B cell (primary cell): ENCODE measurements at places on chromosomes 13 and 19. TPM values are rescaled to one million over a fixed set of nuclear protein-coding genes. Genes with fewer than 3 reads are reported as not detected.

The UBE2L5 gene
- total RNA-seq: 0.57 and 0.58 TPM in 2 replicates

The ZNF599 gene
- total RNA-seq: 7.6 and 8.1 TPM in 2 replicates

The CDX2 gene
- not detected in 2 replicates for total RNA-seq

The ZNF296 gene
- 29.8 and 30.2 TPM in 2 replicates for total RNA-seq

DNA sequence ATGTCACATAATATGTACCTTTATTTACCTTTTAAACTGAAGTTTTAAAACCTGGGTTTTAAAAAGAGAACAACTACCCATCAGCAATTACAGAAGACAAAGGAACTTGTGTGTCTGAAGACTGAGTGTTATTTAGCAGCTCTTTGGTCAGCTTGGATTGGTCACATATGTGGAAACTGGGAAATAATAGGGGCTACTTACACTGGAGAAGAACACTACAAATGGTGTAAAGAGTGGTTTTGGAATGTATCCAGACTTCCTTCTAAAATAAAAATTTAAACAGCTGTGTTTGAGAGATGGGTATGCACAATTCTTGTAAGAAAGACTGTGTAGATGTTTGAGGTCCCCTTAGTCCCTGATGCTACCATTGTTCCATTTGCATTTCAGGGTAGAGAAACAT is 13.3 kb downstream of the TNFRSF19 start:
- H3K4me1 ChIP-seq: peaks cover 12% of the 10 kb centered on the region
- no peaks in the 10 kb centered on the region for H3K36me3 ChIP-seq
- H3K4me3 ChIP-seq: no peak overlapping the region
- H3K27me3 ChIP-seq: peaks cover 16% of the 10 kb centered on the region

DNA sequence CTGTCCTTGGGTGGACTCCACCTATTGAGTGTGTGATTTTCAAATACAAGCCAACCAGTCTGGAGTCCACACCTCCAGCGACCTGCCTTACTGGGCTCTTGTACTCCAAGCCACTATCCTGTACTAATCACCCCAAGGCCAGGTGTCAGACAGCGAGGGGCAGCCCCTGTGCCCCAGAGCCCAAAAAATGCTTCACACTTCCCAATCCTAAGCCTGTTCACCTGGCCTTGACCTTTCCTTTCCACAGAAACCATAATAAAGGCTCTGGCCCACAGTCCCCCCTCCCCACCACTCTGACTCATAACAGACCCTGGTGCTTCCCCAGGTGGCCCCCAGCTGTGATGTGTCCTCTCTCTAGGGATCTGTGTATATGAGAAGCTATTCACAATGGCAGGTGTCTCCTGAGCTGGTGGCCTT is 3.9 kb downstream of the CD209 start:
- no peaks in the 10 kb centered on the region for H3K36me3 ChIP-seq
- peak; percentile 43 for DNase-seq
- no peak overlapping the region for H3K27ac ChIP-seq
- peaks cover 28% of the 10 kb centered on the region for H3K4me1 ChIP-seq
- H3K4me3 ChIP-seq: no peak overlapping the region
- no peaks in the 10 kb centered on the region for H3K27me3 ChIP-seq

DNA sequence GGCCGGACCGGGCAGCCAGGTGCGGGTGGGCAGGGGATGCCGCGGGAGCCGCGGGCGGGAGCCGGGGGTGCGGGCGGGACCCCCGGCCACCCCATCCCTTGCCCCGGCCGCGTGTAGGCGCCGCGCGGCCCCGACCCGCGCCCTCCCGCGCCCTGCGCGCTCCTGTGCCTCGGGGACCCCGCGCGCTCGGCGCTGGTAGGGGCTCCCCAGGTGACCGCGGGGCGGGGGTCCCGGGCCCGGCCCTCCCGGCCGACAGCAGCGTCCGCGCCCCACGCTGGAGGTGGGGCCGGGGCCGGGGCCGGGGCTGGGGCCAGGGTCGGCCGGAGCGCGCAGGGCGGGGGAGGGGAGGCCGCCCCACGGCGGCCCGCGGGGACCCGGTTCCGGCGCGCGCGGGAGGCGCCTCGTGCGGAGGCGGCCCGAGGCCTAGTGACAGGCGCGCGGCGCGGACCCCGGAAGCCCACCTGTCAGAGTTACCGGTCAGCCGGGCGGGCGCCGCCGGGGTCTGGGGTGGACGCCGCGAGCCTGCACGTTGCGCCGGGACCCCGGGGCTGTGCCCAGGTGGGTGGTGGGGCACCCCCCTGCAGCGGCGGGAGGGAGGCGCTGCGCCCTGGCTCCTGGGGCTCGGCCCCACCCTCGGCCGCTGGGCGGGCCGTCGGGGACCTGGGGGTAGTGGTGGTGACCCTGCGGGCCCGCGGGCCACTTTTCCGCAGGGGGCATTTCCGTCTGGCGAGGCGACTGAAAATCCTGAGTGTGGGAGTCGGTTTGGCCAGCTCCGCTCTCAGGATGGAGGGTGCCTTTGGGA is 518 bp downstream of the TFDP1 start:
- peaks cover 19% of the 10 kb centered on the region for H3K4me1 ChIP-seq
- no peak overlapping the region for H3K27ac ChIP-seq
- H3K4me3 ChIP-seq: peak overlapping the region; percentile 41
- DNase-seq: peak; percentile 37
- no peaks in the 10 kb centered on the region for H3K36me3 ChIP-seq

The CCNA1 gene
- 0.51 and 0.69 TPM in 2 replicates for total RNA-seq

DNA sequence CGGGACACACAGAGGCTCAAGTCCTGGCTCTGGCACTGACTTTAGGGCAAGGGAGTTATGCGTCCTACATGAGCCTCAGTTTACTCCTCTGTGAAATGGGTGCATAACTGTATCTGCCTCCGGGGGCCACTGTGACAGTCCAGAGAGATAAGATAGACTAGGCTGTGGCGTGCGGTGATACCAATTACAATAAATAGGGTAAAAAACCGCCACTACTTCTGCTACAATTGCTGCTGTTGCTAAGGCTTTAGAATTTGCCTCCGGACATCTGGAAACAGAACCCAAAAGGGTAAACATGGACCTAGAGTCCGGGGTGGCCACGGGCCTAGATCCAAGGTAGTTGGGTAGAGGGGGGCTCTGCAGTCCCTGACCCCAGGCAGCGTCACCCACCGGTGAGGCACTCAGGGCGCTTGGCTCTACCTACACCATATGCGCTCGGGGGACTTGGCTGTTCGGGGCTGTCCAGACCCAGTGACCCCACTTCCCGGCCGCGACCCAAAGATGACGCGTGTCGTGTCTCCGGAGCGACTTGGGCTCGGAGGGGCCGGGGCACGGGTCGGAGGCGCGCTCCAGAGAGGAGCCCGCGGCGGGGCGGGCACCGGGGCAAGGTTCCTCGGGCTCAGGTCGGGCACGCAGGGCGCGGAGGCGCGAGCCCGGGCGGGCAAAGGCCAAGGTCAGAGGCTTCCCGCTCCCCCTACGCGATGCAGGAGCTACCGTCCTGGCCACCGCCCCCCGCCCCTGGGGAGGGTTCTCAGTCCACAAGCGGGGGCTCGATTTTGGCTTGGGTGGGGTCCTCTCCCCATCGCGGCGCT is 1.1 kb downstream of the INSR start:
- peaks cover 22% of the 10 kb centered on the region for H3K4me1 ChIP-seq
- H3K4me3 ChIP-seq: peak overlapping the region; percentile 60
- H3K27ac ChIP-seq: no peak overlapping the region
- H3K27me3 ChIP-seq: peaks cover 24% of the 10 kb centered on the region

- no peak for DNase-seq
- no peaks in the 10 kb centered on the region for H3K4me1 ChIP-seq
- H3K27ac ChIP-seq: no peak overlapping the region
Observed at GRCh38 chr13:81916461-81916860, 1575.5 kb upstream of the SPRY2 start.

The NANOS3 gene
- not detected in 2 replicates for total RNA-seq

DNA sequence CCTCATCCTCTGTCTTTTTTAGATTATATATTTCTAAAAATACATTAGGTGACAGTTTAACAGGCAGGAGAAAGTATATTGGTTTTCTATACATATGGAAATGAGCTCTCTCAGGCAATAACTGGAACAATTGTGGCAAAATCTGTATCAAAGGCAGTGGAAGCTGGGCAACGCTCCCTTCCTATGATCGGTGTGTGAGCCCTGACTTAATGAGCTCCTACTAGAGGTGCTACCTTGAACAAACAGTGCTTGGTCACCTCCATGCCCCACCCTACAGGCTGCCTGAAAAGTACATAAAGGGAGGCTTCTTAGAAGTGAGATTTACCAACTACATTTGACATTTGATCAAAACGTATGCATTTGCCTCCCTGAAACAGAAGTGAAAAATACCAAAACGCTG is 185.3 kb downstream of the EFNB2 start:
- H3K27me3 ChIP-seq: peaks cover 8% of the 10 kb centered on the region
- no peak overlapping the region for H3K4me3 ChIP-seq
- DNase-seq: no peak
- no peaks in the 10 kb centered on the region for H3K36me3 ChIP-seq
- no peaks in the 10 kb centered on the region for H3K4me1 ChIP-seq
- H3K27ac ChIP-seq: no peak overlapping the region

The PLK5 gene
- not detected in 2 replicates for total RNA-seq

The HIPK4 gene
- total RNA-seq: 0.20 TPM in 1 of 2 replicates, not detected in the other

DNA sequence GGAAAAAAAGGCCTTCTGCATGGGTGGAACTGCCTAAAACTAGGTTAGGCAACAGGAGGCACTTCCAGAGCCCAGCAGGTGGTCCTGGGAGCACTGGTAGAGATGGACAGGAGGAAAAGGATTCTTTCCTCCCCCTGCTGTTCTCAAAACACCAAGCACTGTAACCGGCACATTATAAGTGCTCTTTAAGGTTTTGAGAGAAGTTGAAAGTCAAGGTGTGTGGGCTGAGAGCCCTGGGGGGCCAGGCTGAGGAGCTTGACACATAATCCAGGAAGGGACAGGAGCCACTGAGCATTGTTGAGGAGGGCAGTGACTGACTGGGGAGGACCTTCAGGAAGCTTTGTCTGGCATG is 32.3 kb downstream of the SPATA13 start:
- H3K4me3 ChIP-seq: no peak overlapping the region
- H3K27me3 ChIP-seq: no peaks in the 10 kb centered on the region
- no peak overlapping the region for H3K27ac ChIP-seq
- DNase-seq: no peak
- no peaks in the 10 kb centered on the region for H3K4me1 ChIP-seq
- no peaks in the 10 kb centered on the region for H3K36me3 ChIP-seq

GRCh38 chr13:43129066-43129465 is 105.7 kb downstream of the DNAJC15 start:
- H3K4me1 ChIP-seq: peaks cover 15% of the 10 kb centered on the region

The MEDAG gene
- total RNA-seq: not detected in 2 replicates

GRCh38 chr19:5588906-5589676 is 21.3 kb upstream of the TINCR start:
- H3K4me3 ChIP-seq: no peak overlapping the region
- H3K27me3 ChIP-seq: no peaks in the 10 kb centered on the region
- no peak overlapping the region for H3K27ac ChIP-seq
- DNase-seq: no peak
- no peaks in the 10 kb centered on the region for H3K36me3 ChIP-seq
- peaks cover 13% of the 10 kb centered on the region for H3K4me1 ChIP-seq

The C19orf85 gene
- not detected in 2 replicates for total RNA-seq

The ZNF536 gene
- total RNA-seq: not detected in 2 replicates

DNA sequence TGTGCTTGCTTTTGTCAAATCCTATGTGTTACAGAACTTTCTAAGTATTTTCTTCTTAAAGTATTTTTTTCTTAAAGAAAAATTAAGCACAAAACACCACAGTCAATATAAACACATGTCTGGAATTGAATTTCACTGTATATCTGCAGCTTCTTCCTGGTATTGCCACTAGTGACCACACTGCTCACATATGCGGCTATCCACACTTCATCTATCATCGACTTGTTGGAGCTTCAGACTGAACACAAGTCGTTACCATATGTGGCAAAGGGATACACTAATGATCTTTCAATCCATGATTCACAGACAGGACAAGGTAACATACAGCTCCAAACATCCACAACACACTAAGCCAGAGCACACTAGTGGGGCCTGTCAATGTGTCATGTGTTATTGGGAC is 498.4 kb upstream of the ARGLU1 start:
- no peaks in the 10 kb centered on the region for H3K36me3 ChIP-seq
- no peak overlapping the region for H3K4me3 ChIP-seq
- H3K27ac ChIP-seq: no peak overlapping the region
- H3K27me3 ChIP-seq: no peaks in the 10 kb centered on the region

DNA sequence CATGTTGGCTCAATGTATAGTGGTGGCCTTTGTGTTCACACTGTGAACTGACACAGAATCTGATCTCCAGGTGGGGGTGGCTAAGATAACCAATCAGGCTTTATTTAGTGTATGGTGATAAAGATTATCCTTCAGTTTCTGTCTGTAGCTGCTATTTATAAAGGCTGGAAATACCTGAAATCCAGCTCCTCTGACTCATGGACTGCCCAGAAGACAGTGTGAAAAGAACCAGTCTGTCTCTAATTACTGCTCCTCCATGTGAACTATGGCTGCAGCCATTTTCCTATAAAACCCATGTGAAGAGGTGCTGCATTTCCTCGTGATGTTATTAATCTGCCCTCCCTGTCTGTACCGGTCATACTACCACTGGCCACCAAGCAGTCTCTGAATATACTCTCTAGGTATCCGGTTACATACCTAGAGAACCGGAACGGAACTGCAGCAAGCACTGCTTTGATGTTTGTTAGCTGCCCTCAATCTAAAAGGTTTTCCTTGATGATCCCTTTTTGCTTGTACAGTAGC is 238.0 kb downstream of the LHFPL6 start:
- H3K4me1 ChIP-seq: no peaks in the 10 kb centered on the region
- H3K4me3 ChIP-seq: no peak overlapping the region
- no peak for DNase-seq

DNA sequence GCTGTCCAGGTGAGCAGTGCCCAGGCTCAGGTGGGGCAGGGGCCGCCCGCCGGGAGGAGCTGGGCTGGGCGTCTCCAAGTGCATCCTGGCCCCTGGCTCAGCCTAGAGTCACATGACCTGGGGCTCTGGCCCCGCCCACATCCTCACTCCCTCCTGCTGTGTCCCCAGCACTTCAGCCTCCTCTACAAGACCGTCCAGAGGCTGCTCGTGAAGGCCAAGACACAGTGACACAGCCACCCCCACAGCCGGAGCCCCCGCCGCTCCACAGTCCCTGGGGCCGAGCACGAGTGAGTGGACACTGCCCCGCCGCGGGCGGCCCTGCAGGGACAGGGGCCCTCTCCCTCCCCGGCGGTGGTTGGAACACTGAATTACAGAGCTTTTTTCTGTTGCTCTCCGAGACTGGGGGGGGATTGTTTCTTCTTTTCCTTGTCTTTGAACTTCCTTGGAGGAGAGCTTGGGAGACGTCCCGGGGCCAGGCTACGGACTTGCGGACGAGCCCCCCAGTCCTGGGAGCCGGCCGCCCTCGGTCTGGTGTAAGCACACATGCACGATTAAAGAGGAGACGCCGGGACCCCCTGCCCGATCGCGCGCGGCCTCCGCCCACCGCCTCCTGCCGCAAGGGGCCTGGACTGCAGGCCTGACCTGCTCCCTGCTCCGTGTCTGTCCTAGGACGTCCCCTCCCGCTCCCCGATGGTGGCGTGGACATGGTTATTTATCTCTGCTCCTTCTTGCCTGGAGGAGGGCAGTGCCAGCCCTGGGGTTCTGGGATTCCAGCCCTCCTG is 16.8 kb upstream of the CELF5 start:
- H3K27me3 ChIP-seq: no peaks in the 10 kb centered on the region
- no peak overlapping the region for H3K4me3 ChIP-seq
- no peak overlapping the region for H3K27ac ChIP-seq
- no peaks in the 10 kb centered on the region for H3K4me1 ChIP-seq
- DNase-seq: no peak

- no peaks in the 10 kb centered on the region for H3K27me3 ChIP-seq
- H3K27ac ChIP-seq: no peak overlapping the region
- no peaks in the 10 kb centered on the region for H3K36me3 ChIP-seq
- H3K4me3 ChIP-seq: no peak overlapping the region
- H3K4me1 ChIP-seq: no peaks in the 10 kb centered on the region
Observed at GRCh38 chr13:112172641-112173251, 105.8 kb downstream of the SOX1 start.
